ENCODE measurements at places on chromosomes 5 and 9.

- no peak for DNase-seq
These were observed 382.7 kb upstream of the MEF2C start for GRCh38 chr5:89265511-89266179.

GRCh38 chr5:111530298-111530740, 18.0 kb upstream of the STARD4 start:
- no peak for DNase-seq

- no peak for DNase-seq
These were observed 37.1 kb downstream of the VAV2 start for GRCh38 chr9:133954862-133955529.

GRCh38 chr9:6917162-6917561, 159.4 kb downstream of the KDM4C start:
- DNase-seq: no peak

- no peak for DNase-seq
These were observed 15.6 kb upstream of the SPATA24 start for GRCh38 chr5:139419226-139420192.

DNA sequence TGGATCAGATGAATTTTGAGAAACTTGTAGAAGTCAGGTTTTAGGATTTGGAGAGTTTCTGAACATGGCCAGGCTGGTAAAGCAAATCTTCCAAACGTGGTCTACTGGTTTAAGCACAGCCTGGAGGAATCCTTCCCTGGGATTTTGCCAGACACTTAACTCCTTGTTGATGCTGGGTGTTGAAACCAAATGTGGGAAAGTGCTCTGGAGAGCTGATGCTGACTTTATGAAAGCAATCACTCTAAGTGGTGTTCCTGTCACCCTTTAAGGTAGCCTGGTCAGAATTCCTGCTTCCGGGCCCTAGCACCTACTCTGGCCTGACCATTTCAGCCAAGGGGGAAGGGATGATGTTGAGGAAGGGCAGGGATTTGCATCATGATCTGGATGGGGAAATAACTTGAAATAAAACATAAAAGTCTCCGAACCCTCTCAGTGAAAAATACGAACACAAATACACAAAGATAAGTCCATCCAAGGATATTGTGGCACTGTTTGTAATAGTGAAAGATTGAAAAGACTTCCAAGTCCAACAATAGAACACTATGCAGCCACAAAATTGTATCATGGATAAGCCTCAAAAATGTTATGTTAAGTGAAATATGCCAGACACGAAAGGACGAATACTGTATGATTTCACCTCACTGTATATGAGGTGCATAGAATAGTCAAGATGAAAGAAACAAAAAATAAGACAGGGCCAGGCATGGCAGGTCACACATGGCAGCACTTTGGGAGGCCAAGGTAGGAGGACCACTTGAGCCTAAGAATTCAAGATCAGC, 57.7 kb downstream of the PDE6A start:
- no peak for DNase-seq

DNA sequence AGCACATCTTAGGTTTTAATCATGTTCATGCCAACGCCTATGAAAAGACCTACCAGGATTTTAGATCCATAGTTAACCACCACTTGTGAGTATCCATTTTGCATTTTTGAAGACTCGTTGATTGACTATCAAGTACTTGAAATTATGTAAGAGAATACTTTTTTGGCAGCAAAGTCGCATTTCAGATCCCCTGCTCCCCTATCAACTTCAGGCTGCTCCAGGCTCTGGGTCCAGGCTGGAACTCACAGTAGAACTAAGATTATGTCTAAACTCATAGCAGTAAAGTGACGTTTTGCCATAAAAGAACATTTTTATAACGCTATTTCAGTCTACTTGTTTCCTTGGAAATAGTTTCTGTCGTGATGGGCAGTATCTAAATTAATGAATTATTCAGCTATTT, 267.7 kb downstream of the FANCC start:
- DNase-seq: no peak

DNA sequence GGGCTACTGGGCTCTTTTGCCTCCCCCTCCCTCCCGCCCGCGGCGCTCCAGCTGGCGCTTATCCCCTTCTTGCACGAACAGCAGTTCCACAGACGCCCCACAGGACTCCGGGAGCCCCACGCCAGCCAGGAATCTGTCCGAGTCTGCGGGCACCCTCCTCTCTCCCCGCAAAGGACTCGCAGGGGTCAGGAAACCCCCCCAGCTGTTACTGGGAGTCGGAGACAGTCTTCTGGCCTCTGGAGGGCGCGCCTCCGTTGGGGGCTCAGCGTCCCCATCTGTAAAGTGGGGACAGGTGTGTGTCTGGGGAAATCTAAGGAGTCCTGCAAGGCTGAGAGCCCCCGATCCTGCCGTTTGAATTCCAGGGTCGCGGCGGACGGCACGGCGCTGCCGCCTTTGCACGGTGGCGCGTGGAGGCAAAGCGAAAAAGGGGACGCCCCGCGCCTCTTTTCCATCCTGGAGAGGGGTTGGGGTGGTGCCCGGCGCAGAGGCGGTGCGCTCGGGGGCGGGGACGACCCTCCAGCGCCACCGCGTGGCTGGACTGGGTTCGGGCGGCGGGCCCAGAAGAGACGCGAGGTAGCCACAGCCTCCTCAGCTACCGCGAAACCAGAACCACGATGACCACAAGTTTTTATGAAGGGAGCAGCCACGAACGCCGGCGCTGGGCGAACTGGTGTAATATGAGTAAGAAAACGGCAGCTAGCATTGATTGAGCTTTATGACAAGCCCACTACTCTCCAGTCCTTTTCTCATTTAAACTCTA, 2.8 kb upstream of the CCIN start:
- DNase-seq: peak; percentile 75

GRCh38 chr9:22379272-22379671, 67.4 kb upstream of the DMRTA1 start:
- no peak for DNase-seq

GRCh38 chr9:136935651-136936050, 8.9 kb downstream of the FBXW5 start:
- no peak for DNase-seq

DNA sequence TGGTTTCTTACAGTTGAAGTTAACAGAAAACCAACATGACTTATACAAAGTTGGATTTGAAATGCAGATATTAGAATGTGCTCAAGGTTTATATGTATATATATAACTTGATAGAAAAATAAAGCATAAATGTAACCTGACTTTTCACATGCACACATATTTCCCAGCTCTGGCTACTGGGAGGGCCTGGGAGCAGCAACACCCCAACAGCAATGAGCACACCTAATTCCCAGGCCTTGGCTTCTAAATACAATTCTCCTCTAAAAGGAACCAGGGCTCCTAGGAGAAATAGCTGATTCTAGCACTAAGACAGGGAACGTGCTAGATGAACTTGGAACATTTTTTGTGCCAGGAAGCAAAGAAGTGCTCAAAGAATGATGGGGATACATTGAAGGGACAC, 42.1 kb downstream of the DENND1A start:
- DNase-seq: no peak

DNA sequence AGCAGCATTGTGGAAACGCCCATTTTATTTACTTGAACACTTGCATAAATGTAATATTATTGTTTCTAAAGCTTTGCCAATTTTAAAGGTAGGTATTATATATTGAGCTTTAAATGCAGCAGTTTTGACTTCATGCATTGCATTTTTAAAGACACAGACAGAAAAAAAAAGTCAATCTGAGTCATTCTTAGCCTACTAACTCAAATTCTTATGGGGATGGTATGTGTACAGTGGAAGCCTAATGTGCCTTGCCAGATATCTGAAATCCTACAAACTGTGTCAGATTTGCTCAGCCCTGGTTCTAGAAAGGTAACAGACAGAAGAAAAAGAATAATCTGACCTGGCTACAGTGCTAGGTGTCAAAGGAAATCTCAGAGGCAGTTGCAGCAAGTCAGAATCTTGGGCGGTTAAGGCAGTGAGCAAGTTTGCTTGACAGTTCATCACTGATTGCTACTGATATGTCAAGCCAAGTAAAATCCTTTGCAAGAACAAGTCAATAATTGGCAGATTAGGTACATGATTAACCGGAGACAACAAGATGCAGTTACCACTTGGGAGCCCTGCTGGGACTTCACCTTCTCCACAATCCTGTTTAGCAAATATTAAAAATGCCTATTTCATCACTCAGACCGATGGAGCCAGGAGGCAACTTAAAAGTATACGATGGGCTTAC, 224.8 kb upstream of the WWC1 start:
- peak; percentile 70 for DNase-seq

DNA sequence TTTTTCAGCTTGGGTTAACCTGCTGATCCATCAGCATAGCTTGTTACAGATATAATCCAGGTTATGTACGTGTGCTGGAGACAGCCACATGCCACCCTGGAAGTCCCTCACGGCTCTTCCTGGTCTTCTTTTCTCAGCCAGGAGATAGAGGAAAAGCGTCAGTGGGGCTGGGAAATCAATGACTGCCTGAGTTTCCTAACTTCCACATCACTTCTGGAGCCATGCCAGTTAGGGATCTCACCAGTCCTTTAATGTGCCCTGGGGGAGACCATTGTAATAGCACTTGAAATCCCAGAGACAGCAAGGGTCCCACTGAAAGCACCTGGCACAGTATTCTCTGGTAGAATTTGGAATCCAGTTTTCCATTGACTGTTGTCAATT, 29.2 kb downstream of the ANXA2R start:
- DNase-seq: no peak

GRCh38 chr9:108643731-108644510, 211.9 kb downstream of the ACTL7B start:
- no peak for DNase-seq

- peak; percentile 6 for DNase-seq
These were observed 1.6 kb downstream of the HINT1 start for GRCh38 chr5:131163276-131164119.

- DNase-seq: no peak
These were observed 39.8 kb downstream of the POLK start for GRCh38 chr5:75551471-75551870.

Data from NCI-H82 (cell line).